T-cell (primary cell): ENCODE measurements at places on chromosomes 7 and 10.

- no peak for DNase-seq
Observed at GRCh38 chr10:25068152-25069058, 52.0 kb downstream of the THNSL1 start.

- no peak for DNase-seq
Observed at GRCh38 chr7:106139265-106140251, 27.4 kb upstream of the SYPL1 start.

GRCh38 chr10:117087521-117087920 lies 50.5 kb downstream of the VAX1 start:
- no peak for DNase-seq

- no peak for DNase-seq
Observed at GRCh38 chr10:29576681-29577080, 58.1 kb downstream of the SVIL start.

DNA sequence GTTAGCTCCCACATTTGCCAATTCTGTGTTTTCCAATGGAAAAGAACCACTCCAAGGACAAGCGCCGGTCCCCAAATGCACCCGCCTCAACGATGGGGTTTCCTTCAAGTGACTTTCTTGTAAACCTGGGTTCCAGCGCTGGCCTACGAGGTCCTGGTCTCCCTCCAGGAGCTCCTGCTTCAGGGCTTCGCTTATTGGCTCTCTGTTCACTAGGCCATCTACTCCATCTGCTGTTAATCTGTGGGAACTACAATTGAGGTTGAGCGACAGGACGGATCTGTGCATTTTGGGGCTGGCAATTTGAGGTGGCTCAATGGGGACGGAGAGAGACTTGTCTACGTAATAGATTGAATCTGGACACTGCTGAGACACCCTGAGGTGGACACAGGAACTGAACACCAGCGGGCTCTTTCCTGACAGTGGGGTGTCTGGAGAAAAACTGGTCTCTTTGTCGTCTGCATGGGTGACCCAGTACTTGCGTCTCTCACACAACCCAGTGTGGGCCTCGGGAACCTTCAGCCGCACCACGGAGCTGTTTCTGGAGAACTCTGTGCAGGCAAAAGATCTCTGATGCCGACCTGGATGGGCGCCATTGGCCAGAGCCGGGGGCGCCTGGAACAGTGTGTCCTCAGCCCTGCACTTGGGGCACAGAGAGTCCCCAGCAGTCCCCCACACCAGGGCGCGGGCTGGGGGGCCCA lies 115.9 kb upstream of the ADAM12 start:
- no peak for DNase-seq

GRCh38 chr7:52525772-52526341 lies 509.6 kb upstream of the POM121L12 start:
- DNase-seq, result no peak

- DNase-seq, result no peak
Observed at GRCh38 chr7:75038508-75038907, 35.1 kb downstream of the RCC1L start.
